ENCODE measurements at places on chromosomes 1 and 21. TPM values are rescaled to one million over a fixed set of nuclear protein-coding genes. Genes with fewer than 3 reads are reported as not detected.

The IFI44 gene
- 9.1 TPM for total RNA-seq

The BCAN gene
- not detected for total RNA-seq

The MAN1A2 gene
- 24.7 TPM for total RNA-seq

The MXRA8 gene
- 16.2 TPM for total RNA-seq

The STK40 gene
- total RNA-seq: 59.4 TPM

The PLA2G2F gene
- total RNA-seq: not detected

The ASPM gene
- 0.63 TPM for total RNA-seq

The SLC1A7 gene
- 1.1 TPM for total RNA-seq

The ZNF593OS gene
- total RNA-seq: not detected

The CROCC gene
- 6.0 TPM for total RNA-seq

The PRAMEF17 gene
- total RNA-seq: not detected

The ZNHIT6 gene
- 7.9 TPM for total RNA-seq

The ZFP69B gene
- 1.1 TPM for total RNA-seq

The MAPKAPK2 gene
- 327 TPM for total RNA-seq

The NPPB gene
- total RNA-seq: 26.4 TPM

The INSRR gene
- 0.35 TPM for total RNA-seq

The ETV3 gene
- 14.3 TPM for total RNA-seq

The FCGR3A gene
- total RNA-seq: 10.0 TPM

The GABRD gene
- total RNA-seq: 0.93 TPM

The SPATA21 gene
- not detected for total RNA-seq

The CDA gene
- 2.9 TPM for total RNA-seq

The KCNAB2 gene
- total RNA-seq: 23.1 TPM

The TRIM67 gene
- not detected for total RNA-seq
